ENCODE measurements at places on chromosomes 13 and 19.

GRCh38 chr13:49220036-49220855 lies at the start of gene MLNR:
TSS of gene MLNR (plus strand) at chr13:49220338. CDS start at chr13:49220338, 0 bp downstream.
- DNase-seq, result peak; percentile 61

DNA sequence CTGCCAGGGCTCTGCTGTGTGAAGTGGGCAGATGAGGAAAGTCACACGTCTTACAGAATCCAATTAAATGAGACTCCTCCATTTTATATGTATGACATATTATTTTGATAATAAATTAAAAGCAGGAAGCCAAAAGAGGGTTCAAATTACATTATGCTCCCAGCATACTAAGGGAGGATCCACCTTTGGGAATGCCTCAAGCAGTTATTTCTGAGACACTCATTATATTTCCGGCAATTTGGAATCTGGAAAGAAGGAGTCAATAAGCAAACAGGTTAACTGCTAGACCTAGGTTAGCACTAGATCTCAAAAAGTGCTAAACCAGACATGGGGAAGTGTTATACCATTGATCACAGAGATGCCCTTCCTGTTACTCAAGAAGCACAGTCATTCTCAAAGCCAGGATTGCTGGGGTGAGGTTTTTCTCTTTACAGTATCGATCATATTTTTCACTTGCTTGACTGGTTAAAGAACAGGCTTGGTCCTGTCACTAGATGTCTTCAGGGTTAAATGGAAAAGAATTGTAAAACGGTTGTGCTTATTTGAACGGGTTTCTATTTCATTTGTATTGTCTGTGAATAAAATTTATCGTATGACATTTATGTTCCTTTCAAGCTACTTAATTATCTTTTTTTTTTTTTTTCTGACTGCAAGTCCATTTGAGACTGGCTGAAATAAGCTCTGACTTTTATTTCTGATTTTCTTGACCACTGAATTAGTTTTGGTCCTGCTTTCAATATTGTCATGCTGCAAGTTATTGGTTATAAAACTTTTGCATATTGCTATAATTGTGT lies 523.2 kb downstream of the KLF12 start:
- DNase-seq, result no peak

GRCh38 chr19:18307271-18307681 lies 15.6 kb downstream of the LSM4 start:
- DNase-seq, result no peak

GRCh38 chr13:102838982-102839381 lies 6.8 kb upstream of the ERCC5 start:
- no peak for DNase-seq

GRCh38 chr13:32305646-32306045 lies 9.5 kb downstream of the ZAR1L start:
- DNase-seq, result no peak

GRCh38 chr19:40646743-40647254 lies 43.7 kb downstream of the NUMBL start:
- DNase-seq, result peak; percentile 25

DNA sequence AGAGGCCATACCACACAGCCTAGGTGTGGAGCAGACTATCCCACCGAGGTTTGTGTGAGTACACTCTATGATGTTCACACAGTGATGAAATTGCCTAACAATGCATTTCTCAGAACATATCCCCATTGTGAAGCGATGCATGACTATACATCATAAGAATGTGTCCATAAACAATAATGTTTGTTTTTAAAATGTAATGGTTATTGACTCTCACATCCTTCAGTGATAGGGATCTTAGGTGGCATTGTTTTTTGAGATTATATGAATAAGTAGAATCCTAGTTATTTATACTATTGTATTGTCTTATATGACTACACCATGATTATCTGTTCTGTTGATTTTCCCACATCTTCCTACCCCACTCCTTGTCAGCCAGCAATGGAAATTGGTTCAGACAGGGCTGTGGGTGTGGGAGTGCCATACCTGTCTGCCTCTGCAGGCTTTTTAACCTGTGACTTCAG lies 13.6 kb downstream of the CCNA1 start:
- DNase-seq, result no peak
